ENCODE measurements at places on chromosomes 3 and 15. TPM values are rescaled to one million over a fixed set of nuclear protein-coding genes. Genes with fewer than 3 reads are reported as not detected.

Gene RPL22L1
- 453 TPM for total RNA-seq

Gene TRPM1
- not detected for total RNA-seq

GRCh38 chr15:94670438-94671034, 439.2 kb downstream of the MCTP2 start:
- no peak for DNase-seq

Gene ACAN
- total RNA-seq = not detected

Gene SEC22A
- total RNA-seq = 14.3 TPM

Gene NDN
- 3.0 TPM for total RNA-seq

DNA sequence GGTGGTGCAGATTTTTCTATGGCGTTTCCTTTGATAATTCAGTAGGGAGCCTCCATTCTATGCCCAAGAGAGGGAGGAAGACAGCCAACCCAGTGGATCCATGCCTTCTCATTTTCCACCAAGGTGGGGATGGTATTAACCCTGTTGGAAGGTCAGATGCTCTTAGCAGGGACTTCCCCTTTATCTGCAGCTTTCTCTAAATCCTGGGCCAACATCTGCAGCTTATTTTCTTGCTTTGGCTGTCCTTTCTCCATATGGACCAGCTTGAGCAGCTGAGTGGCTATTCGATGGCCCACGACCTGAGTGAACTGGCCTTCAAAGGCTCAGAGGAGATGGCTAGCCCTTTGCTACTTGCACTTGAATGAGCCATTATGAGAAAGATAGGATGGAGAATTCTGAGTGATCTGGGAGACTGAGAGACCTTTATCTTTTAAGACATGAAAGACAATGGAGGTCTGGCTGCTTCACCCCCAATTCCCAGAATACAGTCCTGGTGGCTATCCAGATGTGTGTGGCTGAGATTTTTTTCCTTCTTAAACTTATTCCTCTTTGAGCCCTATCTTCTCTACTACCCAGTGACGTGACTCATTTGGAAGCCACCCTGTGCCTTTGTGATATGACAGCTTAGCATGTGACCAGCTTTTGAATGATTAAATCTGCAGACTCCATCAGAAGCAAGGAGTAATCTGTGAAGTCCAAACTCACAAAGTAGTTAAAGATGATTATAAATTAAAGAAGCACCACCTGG, 39.6 kb upstream of the TRAK1 start:
- peak; percentile 10 for DNase-seq

GRCh38 chr3:142104763-142105162, 44.6 kb downstream of the TFDP2 start:
- no peak for DNase-seq

- no peak for DNase-seq
These were observed 234.6 kb upstream of the CBLB start for GRCh38 chr3:106103383-106103782.

DNA sequence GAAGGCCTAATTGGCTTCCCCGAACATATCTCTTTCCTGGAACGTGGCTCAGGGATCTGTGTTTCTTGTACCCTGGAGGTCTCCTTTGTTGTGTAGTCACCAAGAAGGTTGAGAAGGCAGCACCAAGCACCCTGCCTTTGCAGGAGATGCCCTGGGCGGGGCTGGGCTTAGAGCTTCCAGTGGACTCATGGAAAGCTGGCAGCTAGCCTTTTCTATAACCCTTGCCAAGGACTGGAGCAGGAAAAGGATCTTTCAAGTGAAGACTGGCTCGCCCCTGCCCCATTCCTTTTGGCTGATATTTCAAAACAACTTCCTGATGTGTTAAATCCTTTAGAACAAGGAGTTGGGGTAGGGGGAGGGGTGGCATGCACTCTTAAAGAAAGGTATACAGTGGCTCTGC, 58.9 kb upstream of the EPHA6 start:
- DNase-seq = no peak

GRCh38 chr3:108036401-108036800, 54.4 kb downstream of the CD47 start:
- DNase-seq = no peak

DNA sequence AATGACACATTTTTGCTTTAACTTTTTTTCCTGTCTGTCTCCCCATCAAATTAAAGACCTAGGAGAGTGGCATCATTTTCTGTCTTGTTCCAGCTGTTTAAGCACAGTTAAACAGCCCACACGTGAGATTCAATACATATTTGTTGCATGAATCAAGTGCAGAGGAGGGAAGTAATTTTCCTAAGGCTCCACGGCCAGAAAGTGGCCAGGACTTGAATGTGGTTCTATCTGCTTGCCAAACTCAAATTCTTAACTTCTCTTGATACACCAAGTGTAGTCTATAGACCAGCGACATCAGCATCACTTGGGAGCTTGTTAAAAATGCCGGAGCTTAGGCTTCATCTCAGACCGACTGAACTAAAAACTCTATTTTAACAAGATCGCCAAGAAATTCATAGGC, 724.8 kb upstream of the CFAP20DC start:
- no peak for DNase-seq

DNA sequence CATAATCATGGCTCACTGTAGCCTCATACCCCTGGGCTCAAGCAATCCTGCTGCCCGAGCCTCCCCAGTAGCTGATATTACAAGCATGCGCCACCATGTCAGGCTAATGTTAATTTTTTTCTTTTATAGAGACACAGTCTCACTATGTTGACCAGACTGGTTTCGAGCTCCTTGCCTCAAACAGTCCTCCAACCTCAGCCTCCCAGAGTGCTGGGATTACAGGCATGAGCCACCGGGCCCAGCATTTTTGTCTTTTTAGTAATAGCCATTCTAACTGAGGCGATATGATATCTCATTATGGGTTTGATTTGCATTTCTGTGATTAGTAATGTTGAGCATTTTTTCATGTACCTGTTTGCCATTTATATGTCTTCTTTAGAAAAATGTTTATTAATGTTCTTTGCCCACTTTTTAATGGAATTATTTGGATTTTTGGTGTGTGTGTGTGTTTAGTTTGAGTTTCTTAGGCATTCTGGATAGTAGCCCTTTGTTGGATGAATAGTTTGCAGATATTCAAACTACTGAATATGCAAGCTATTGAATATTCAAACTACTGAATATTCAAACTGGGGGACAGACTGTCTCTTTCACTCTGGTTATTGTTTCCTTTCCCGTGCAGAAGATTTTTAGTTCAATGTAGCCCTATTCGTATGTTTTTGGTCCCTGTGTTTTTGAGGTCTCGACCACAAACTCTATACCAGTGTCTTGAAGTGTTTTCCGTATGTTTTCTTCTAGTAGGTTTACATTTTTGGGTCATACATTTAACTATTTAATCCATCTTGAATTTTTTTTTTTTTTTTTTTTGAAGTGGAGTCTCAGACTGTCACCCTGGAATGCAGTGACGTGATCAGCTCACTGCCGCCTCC, 39.2 kb downstream of the CCDC66 start:
- no peak for DNase-seq

- no peak for DNase-seq
These were observed 14.1 kb upstream of the APOD start for GRCh38 chr3:195597848-195598247.

- peak; percentile 58 for DNase-seq
These were observed 355.4 kb downstream of the OTOL1 start for GRCh38 chr3:161851941-161852566.

Gene BHLHE40
- 456 TPM for total RNA-seq

GRCh38 chr3:39113291-39113690, 5.8 kb downstream of the TTC21A start:
- DNase-seq = no peak

- DNase-seq = no peak
These were observed 604.8 kb downstream of the MECOM start for GRCh38 chr3:169058681-169059080.

- peak; percentile 15 for DNase-seq
These were observed 684 bp downstream of the TNFAIP8L3 start for GRCh38 chr15:51093839-51094605.

DNA sequence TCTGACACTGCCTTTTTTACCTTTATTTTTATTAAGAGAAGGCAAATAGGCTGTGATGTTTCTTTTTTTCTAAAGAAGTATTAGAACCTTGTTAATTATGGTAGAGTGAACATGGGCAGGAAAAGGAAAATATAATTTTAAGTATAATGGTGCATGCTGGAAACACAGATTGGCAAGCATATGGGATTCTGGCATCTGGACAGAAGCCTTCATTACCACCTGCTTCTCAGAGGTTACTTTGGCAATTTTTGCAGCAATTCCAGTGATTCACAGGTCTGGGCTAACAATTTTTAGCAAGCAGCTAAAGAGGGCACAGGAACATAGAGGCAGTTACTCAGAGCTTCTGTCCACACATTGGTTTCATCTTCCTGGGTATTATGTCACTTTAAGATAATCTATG, 258.3 kb downstream of the DIPK2A start:
- no peak for DNase-seq

GRCh38 chr3:187689984-187690383, 12.4 kb downstream of the RTP2 start:
- no peak for DNase-seq

Gene IL17RE
- 1.2 TPM for total RNA-seq

DNA sequence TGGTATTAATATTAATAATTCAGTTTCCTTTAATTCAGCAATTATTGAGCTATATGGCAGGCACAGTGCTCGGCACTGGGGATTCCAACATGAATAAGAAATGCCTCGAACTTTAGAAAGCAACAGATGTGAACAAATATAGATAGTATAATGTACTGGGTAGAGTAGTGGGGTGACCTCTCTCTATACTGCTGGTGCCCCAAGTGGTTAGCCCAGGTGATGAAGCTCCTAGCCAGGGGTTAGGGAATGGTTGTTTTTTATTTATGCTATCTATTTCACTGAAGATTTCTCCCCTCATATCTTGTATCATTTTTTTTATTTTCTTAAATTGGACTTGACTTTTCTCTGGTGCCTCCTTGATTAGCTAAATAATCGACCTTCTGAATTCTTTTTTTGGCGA, 62.1 kb downstream of the BHLHE40 start:
- DNase-seq = no peak

GRCh38 chr15:98000249-98001203, 40.0 kb downstream of the ARRDC4 start:
- no peak for DNase-seq

Gene SNX22
- total RNA-seq = 1.6 TPM

DNA sequence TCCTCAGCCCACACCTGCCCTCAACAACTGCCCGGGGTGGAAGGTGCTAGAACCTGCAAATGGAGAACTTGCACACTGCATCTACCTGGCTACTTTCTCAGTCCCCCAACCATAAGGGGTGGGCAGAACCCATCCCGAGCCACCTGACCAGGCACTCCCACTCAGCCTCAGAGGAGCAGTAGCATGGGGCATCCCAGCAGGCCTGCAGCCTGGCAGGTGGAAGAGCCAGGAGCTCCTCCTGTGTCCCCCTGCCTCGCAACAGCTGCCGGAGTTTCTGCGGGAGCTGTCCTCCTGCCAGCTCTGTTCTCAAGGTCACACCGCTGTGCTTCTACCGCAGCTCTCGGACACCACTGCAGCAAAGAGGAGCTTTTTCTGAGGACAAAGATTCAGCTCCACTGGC, 27.5 kb downstream of the RAB6B start:
- no peak for DNase-seq

GRCh38 chr15:95565690-95566089, 764.8 kb upstream of the NR2F2 start:
- no peak for DNase-seq

DNA sequence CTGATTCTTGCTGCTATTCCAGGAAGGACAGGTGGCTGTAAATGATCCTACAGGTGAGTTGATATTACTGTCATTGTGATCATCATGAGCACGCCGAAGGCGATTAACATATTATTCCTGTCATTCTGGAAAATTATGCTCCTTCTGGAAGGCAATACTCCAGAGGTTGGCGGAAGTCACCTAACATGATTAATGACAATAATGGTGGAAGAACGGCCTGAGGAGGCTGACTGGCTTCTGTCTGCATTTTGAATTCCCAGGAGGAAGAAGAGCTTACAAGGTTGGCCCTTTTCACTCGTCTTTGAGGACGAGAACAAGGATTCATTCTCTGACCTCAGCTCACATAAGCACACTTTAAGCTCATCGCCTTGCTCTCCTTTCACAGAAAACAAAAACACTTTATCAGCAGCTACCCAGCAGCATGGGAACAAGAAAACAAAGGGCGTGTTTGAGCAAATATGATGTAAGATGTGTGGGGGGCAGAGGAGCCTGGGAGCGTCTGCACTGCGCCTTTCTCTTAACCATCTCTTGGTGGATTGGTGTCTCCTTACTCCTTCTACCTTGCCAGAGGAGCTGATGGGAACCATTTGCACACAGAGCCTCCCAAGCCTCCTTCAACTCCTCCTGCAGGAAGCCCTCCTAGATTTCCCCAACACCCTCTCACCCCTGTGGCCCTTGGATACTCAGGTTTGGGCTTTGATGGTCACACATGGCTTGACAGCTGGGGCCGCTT, 23.0 kb downstream of the ACSBG1 start:
- DNase-seq = no peak

- DNase-seq = no peak
These were observed 71.3 kb upstream of the MBNL1 start for GRCh38 chr3:152197451-152197850.

- no peak for DNase-seq
These were observed 80.9 kb upstream of the RPL32 start for GRCh38 chr3:12922306-12922705.

Gene PLSCR2
- total RNA-seq = not detected

DNA sequence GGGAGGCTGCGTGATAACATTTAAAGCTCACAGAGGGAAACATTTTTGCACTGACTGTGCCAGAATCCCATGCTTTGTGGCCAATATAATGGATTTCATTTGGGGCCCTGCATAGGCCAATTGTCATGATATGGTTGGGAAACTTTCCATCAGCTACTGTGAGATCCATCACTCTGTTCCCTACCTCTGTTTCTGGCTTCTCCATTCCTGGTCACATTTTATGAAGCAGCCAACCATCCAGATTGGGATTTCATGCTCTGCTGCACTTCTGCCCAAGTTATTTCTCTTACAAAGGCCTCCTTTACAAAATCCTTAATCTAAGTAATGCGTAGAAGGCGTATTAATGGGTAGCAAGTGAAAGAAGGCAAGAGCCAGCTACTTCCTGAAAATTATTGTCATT, 221.1 kb downstream of the LRTM1 start:
- no peak for DNase-seq

Gene PLXNA1
- total RNA-seq = 6.6 TPM

Gene HLTF
- 20.7 TPM for total RNA-seq

- peak; percentile 28 for DNase-seq
These were observed 26.3 kb upstream of the EDEM1 start for GRCh38 chr3:5160940-5161858.

DNA sequence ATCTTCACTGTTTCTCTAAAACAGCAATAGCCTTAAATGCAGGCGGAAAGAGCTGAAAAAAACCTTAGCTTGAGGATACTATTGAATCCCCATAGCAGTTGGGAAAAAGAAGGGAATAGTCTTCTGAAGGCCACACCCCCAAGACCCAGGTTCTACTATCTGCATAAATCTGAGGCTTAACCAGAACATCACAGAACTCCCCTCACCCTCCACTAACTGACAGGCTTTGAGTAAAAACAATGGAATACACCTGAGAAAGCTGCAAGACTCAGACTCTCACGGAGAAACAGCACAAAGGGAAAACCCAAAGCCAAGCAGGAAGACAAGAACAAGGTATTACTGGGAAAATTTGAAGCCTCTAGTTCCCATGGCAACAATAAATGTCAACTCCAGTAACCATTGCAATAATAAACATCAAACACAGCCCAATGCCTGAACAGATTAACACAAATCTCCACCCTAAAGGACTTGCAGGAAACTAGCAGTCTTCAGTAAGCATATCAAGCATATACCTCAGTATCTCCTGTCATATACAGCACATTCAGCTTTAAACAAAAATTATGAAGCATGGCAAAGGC, 56.4 kb downstream of the TMCC1 start:
- no peak for DNase-seq

Gene CCNB2
- total RNA-seq = 64.4 TPM
